ENCODE measurements at places on chromosomes 13 and 19. TPM values are rescaled to one million over a fixed set of nuclear protein-coding genes. Genes with fewer than 3 reads are reported as not detected.

- DNase-seq: no peak
- H3K27me3 ChIP-seq: no peaks in the 10 kb centered on the region
- H3K27ac ChIP-seq: no peak overlapping the region
- H3K36me3 ChIP-seq: peaks cover 2% of the 10 kb centered on the region
Measured at GRCh38 chr19:40367577-40368434, 19.3 kb downstream of the PLD3 start.

DNA sequence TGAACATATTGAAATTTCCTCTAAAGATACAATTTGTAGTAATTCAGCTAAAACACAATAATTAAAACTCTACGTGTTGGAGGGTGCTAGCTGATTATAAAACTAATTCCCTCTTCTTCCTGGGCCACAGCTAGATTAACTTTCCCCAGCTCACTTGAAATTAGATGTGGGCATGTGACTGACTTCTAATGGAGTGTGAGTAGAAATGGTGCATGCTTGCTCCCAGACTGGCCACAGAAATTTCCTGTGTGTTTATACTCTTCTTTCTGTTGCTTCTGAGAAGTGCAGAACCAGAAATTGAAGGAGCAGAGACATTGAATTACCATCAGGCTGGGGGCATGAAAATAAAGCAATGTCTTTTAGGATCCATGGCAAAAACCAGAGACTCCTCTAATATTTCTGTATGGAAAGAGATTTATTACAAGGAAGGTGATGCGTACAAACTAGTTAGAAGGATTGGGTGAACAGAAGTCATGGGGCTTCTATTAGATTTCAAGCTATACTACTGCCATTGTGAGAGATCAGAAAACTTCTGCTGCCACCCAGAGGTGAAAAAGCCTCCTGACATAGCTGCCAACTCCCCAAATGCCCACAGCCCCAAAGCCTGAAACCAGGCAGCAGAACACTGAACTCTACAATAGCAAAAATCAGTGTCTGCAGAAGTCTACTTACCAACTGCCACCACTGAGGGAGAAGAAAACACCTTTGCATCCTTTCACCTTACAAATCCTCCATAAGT is 379.2 kb upstream of the MIR17HG start:
- H3K27me3 ChIP-seq: no peaks in the 10 kb centered on the region
- H3K4me3 ChIP-seq: no peak overlapping the region
- no peak overlapping the region for H3K27ac ChIP-seq

GRCh38 chr19:53432088-53432661 is 391 bp downstream of the ZNF761 start:
- H3K27ac ChIP-seq: peak overlapping the region; percentile 93
- peaks cover 15% of the 10 kb centered on the region for H3K4me1 ChIP-seq
- H3K4me3 ChIP-seq: peak overlapping the region; percentile 98
- peak; percentile 51 for DNase-seq
- H3K27me3 ChIP-seq: no peaks in the 10 kb centered on the region

DNA sequence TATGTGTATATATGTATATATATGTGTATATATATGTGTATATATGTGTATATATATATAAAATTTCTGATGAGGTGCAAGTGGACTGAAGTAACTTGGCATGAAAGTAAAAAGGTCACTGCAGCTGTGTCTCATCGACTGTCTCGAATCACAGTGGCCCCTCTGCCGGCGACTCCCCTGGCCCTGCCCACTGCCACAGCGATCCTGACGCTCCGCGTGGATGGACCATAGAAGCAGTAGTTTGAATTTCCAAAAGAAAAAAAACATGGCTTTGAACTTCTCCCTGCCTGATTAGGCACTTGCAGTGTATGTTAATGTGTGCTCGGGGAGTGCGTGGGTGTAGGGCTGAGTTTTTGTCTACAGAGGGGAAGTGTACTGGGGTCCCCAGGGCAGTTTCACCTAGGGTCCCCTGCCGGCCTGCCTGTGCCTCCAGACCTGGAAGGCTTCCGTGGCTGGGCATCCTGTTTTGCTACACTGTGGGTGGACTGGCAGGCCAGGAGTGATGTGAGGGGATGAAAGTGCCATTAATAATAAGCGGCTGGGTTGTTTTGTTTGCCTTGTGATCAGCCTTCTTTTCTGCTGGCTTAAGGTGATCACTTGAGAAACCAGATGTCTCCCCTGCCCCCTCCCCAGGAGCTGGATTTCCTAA is 10.8 kb downstream of the ZIC5 start:
- no peak for DNase-seq
- no peak overlapping the region for H3K27ac ChIP-seq
- no peak overlapping the region for H3K4me3 ChIP-seq
- peaks cover 87% of the 10 kb centered on the region for H3K27me3 ChIP-seq
- H3K4me1 ChIP-seq: peaks cover 4% of the 10 kb centered on the region

GRCh38 chr13:39391761-39392160 is 211.2 kb downstream of the LHFPL6 start:
- no peak for DNase-seq
- no peak overlapping the region for H3K27ac ChIP-seq
- H3K36me3 ChIP-seq: no peaks in the 10 kb centered on the region
- H3K27me3 ChIP-seq: peaks cover 6% of the 10 kb centered on the region
- H3K4me3 ChIP-seq: no peak overlapping the region

DNA sequence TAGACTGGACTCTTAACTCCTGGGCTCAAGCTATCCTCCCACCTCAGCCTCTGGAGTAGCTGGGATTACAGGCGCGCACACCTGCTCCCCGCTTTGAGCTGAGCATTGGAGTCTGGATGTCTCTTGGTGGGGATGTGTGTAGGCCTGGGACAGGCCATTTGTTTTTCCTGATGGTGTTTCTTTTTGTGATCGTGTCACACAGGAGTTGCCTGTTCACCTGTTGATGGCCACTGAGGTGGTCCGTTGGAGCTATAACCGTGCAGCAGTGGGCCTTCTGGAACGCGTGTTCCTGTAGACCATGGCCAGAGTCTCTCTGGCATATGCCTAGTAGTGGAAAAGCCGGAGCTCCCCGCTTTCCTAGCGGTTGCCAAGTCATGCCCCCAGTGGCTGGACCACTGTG is 3.5 kb downstream of the PAK4 start:
- no peak overlapping the region for H3K27ac ChIP-seq
- no peak overlapping the region for H3K4me3 ChIP-seq
- H3K36me3 ChIP-seq: peaks cover 2% of the 10 kb centered on the region
- H3K4me1 ChIP-seq: peaks cover 25% of the 10 kb centered on the region
- no peak for DNase-seq

DNA sequence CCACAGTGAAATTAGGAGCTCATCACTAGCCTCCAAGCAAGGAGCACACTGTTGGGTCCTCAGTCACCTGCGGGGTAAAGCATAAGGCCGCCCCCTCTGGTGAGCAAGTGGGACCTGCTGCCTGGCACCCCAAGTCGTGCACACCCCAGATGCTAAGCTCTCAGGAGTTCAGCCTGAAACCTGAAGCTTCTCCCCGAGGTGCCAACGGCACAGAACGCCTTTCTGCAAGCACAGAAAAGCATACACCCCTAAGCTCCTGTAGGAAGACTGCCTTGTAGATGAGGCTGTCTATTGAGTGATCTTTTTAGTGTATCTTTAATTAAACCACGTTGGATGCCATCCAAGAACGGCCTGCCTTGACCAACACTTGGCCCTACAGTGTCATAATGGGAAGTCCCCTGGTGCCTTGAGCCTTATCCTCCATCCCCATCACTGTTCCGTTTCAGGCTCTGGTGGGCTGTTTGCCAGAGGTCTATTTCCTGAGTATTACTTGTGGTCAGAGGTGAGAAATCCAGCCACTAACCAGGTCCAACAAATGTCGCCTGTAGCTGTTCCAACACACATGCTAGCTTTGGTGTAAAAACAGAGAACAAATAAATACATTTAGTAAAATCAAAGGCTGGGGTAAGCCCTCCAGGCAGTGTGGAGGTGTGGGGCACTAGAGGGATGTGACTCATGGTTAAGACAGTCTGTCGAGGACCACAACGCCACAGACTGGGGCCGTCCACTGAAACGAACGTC is 44.8 kb downstream of the C13orf42 start:
- H3K4me3 ChIP-seq: no peak overlapping the region
- no peak overlapping the region for H3K27ac ChIP-seq
- H3K27me3 ChIP-seq: peaks cover 4% of the 10 kb centered on the region
- no peaks in the 10 kb centered on the region for H3K36me3 ChIP-seq
- H3K4me1 ChIP-seq: peaks cover 27% of the 10 kb centered on the region
- no peak for DNase-seq

- H3K4me3 ChIP-seq: no peak overlapping the region
- H3K27ac ChIP-seq: no peak overlapping the region
- no peaks in the 10 kb centered on the region for H3K4me1 ChIP-seq
Measured at GRCh38 chr13:108947551-108948030, 318.2 kb downstream of the MYO16 start.

DNA sequence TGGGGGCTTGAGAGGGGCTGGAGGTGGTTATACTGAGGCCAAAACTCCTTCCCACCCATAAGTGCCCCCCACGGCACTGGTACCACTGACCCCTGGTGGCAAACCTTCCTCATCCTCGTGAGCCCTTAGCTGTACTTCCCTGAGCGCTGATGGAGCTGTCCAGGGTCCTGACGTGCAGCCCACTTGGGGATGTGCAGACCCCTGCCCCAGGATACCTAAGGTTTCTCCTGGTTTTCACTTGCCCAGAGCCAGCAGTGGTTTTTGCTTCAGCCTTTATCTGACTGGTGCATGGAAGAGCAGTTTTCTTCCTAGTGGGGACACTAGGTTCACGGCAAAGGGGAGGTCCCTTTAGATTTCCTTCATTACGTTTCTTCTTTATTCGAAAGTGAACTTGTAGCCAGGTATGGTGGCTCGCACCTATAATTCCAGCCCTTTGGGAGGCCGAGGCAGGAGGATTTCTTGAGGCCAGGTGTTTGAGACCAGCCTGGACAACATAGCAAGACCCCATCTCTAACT is 28.7 kb upstream of the KCTD15 start:
- H3K27me3 ChIP-seq: peaks cover 2% of the 10 kb centered on the region
- DNase-seq: peak; percentile 56
- H3K36me3 ChIP-seq: no peaks in the 10 kb centered on the region
- no peak overlapping the region for H3K4me3 ChIP-seq
- no peaks in the 10 kb centered on the region for H3K4me1 ChIP-seq

GRCh38 chr19:52535771-52536447 is 8.4 kb downstream of the ZNF808 start:
- peak overlapping the region; percentile 86 for H3K4me3 ChIP-seq
- no peaks in the 10 kb centered on the region for H3K27me3 ChIP-seq
- DNase-seq: peak; percentile 93
- peaks cover 16% of the 10 kb centered on the region for H3K4me1 ChIP-seq
- peak overlapping the region; percentile 87 for H3K27ac ChIP-seq

DNA sequence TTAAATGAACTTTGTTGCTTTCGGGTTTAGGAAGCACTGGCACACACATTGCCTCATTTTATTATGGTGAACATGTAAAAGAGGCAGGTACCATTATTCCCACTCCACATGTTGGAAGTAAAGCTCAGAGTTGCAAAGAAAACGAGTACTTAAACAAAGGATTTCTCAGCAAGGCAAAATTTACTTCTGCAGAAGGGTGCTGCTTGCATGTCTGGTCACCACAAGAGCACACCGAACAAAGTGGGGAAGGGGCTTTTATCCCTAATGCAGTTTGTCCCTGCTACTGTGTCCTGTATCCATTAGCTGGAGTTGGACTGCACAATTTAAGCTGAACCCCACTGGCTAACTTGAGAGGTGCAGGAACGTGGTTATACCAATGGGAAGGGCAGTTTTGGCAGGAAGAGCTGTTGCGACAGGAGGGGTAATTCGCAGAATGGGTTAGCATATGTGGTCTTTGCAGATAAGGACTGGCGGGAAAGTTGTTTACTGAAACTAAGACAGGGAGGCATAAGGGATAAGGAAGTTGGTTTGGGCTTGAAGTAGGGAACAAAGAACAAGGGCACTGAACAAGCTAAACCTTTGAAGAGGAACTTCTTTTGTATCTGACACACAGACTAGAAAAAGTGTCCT is 545.5 kb downstream of the UQCRFS1 start:
- H3K36me3 ChIP-seq: no peaks in the 10 kb centered on the region
- DNase-seq: no peak
- no peaks in the 10 kb centered on the region for H3K4me1 ChIP-seq
- H3K4me3 ChIP-seq: no peak overlapping the region
- no peaks in the 10 kb centered on the region for H3K27me3 ChIP-seq

- peaks cover 27% of the 10 kb centered on the region for H3K4me1 ChIP-seq
- H3K27ac ChIP-seq: no peak overlapping the region
- peak; percentile 92 for DNase-seq
- peaks cover 15% of the 10 kb centered on the region for H3K27me3 ChIP-seq
- peaks cover 5% of the 10 kb centered on the region for H3K36me3 ChIP-seq
- H3K4me3 ChIP-seq: peak overlapping the region; percentile 51
Measured at GRCh38 chr19:14472202-14472938, 2.8 kb downstream of the PTGER1 start.

DNA sequence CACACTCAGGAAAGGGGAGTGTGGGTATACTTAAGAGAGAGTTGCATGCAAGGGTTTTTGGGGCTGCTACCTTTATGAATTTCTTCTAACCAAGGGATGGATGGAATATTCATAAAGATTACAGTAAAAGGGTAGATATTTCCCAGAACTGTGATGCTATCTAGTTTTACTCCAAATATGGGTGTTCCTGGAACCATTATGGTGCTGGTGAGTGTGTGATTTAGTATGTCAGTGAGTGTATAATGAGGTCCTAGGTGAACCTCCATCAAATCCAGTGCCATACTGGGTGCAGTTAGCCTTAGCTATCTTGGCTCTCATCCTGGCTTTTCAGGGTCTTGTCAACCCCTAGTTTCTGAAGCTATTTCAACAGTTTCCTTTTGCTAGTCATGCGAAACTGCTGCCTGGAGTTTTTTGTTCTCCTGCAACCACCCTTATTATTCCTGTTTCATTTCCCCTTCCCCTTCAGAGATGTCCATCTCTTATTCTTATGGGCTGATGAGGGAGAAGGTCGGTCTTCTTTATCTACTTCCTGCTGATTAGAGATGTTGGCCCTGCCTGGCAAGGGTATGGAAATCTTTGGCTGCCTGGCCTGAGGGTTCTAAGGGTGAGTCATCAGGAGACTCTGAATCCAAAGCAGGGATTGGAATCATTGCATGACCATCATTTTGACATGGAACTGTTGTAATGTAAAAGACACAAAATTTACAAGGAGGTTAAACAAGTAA is 202.3 kb downstream of the NBEA start:
- no peak for DNase-seq
- peaks cover 5% of the 10 kb centered on the region for H3K36me3 ChIP-seq
- H3K27ac ChIP-seq: no peak overlapping the region

- H3K4me1 ChIP-seq: peaks cover 7% of the 10 kb centered on the region
- no peak overlapping the region for H3K27ac ChIP-seq
- no peak for DNase-seq
Measured at GRCh38 chr19:37813340-37813739, 34.0 kb upstream of the ZNF573 start.

DNA sequence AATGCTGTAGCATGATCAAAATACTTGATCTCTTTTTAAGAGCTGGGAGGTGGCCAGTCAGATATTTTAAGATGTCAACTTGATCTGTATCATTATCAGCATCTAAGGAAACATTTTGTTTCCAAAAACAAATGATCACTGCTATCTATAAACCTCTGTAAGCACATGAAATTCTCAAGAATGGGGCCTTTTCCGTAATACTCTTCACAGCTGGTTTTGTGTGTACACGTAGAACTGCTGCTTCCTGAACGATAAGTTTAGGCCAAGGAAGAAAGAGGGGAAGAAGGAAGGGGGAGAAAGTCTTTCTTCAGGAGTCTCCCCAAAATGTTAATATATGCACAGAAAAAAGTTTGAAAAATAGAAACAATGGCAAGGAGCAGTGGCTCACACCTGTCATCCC is 25.7 kb downstream of the ARL11 start:
- H3K4me1 ChIP-seq: no peaks in the 10 kb centered on the region
- peaks cover 2% of the 10 kb centered on the region for H3K36me3 ChIP-seq
- no peak overlapping the region for H3K4me3 ChIP-seq

Gene KCNN4
- 38.3 TPM for total RNA-seq

Gene PLK5
- not detected for total RNA-seq

Gene SIGLEC14
- total RNA-seq: 0.57 TPM

Gene PGLYRP1
- not detected for total RNA-seq

Gene OSCAR
- 1.5 TPM for total RNA-seq

Gene CALR3
- not detected for total RNA-seq

Gene KLC3
- not detected for total RNA-seq

Gene SHISA7
- not detected for total RNA-seq

Gene ZBTB45
- total RNA-seq: 19.5 TPM

Gene ZNF446
- 10.9 TPM for total RNA-seq
